Activated T-helper 1 cell treated with anti-CD3 and anti-CD28 coated beads, Interleukin-2, amount 50 U/mL, for 16 hours (primary cell): ENCODE measurements at places on chromosomes 16 and 17.

DNA sequence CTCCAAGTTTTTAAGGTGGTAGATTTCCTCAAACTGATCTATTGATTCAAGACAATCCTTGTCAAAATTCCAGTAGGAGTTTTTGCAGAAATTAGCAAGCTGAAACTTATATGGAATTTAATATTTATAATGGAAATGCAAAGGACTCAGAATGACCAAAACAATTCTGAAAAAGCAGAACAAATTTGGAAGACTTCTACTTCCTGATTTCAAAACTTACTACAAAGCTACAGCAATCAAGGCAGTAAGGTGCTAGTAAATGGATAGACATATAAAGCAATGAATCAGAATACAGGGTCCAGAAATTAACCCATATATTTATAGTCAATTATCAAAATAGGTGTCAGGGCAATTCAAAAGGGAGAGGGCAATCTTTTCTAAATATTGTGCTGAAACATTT lies 11.8 kb upstream of the IL21R start:
- no peak for DNase-seq

DNA sequence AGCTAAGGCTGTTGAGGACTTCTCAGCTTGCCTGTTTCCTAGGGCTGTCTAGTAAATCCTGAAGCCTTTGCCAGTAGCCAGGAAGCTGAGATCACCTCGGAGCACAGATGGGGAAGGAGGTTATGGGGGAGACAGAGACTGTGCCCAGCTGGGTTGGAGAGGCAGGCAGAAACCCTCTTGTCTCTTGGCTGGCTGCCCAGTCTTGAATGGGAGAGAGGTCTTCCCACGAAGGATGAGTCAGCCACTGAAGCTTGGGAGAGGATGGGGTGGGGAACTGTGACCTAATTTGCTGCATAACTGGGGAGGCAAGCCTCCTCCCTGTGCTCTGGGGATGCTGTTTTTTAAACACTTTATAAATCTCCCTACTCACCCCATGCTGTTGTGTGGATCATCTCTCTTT lies 69.8 kb downstream of the SHISA9 start:
- no peak for DNase-seq

- DNase-seq: no peak
Measured at GRCh38 chr17:57152967-57153528, 68.0 kb downstream of the AKAP1 start.

- DNase-seq: no peak
Measured at GRCh38 chr17:3865176-3865575, 19.1 kb upstream of the NCBP3 start.

GRCh38 chr16:81808933-81809480 lies 29.9 kb downstream of the PLCG2 start:
- no peak for DNase-seq

DNA sequence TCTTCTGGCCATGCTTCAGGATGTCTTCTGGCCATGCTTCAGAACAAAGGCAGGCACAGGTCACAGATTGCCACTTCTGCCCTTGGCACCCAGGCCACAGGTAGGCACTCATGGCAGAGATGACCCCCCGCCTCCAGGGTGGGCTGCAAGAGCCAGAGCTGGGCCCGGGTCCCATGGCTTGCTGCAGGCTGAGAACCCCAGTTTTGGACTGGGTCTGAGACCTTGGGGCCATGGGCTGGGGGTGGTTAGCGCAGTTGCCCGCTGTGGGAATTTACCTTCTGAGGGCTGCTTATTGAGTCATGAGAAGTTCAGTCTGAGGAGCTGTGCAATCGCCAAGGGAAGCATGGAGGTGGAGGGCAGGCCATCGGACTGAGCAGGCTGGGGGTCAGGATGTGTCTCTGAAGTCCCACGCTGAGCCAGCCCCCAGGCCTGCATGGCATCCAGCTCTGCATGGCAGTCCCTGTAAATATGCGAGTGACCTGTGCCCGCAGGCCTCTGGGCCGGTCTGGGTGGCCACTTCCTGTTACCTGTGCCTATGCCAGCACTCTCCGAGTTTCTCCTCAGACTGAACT lies 1.7 kb downstream of the ANKRD13B start:
- DNase-seq: no peak

DNA sequence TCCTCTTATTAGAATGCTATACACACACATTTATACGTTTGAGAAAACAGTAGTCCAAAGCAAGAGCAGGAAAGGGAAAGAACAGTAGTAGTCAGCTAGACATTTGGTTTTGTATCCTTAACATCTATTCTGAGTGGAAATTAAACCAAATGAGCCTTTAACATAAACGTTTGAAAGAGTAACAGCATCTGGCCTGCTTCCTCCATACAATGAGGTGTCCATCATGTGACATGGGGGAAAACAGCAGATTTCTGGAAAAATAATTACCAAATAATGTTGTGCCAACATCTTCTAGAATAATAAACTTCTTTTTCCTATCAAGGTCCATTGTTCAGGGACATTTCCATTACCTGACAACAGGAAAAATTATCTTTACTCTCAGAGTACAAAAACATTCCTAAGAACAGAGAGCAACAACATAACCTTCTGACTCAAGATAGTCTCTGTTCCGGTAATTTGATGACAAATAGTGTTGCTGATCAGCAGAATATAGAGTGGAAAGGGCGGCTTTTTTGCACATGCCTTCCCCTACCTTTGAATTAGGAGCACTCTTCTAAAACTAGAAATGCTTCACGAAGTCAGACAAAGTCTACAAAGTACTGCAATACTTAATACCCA lies 20.2 kb downstream of the CYTH1 start:
- DNase-seq: no peak

DNA sequence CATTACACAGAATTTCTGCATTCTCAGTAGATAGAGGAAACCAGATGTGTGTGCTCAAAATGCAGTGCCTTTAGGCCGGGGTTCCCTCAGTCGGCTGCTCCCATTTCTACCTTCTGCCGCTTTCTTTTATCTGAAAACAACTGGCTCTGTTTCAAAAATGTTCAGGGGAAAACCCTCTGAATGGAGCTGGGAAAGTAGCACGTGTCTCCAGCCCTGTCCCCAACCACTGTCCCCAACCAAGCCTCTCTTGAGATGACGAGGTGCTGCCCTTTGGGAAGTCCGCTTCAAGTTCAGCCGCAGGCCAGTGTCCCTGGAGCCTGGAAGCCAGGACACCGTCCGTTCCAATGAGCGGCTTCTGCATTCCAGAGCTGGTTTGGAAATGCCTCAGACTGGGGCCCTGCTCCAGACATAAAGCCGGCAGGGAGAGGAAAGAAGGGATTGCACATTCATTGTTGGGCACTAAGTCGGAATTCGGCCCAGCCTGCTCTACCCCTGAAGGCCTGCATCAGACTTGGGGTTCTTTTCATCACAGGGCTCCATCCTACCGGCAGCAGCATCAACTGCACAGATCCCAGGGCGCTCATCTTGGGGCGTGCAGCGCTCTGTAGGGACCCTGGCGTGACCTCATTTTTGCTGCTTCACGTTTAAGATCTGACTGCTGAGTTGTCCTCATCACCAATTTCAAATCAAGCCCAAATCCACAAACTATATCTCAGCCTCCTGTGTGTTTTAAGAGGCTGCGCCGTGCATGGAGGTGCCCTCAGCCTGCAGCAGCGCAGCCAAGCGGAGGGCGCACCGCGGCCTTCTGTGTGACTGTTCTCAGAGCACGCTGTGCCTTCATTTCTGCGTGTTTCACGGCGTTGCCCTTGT lies 111.3 kb downstream of the BANP start:
- no peak for DNase-seq

DNA sequence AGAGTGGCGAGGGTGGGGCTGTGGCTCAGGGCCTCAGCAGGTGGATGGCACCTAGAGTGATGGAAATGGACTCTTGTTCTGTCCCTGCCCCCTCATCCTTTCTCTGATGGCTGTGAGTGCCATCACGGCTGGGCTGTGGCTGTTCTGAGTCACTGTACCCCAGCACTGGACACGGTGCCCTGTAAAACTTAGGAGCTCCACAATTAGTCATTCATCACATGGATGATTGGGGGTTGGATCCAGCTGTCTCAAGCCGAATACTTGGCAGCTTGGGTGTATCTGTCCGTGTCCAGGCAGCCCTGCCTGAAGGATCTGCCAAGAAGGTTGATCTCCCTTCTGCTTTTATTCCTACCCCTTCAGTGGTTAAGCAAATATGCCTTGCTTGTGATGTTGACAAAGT lies 295.5 kb upstream of the EEF2KMT start:
- DNase-seq: no peak

GRCh38 chr17:28737770-28738679 lies 5.8 kb upstream of the TRAF4 start:
- no peak for DNase-seq

DNA sequence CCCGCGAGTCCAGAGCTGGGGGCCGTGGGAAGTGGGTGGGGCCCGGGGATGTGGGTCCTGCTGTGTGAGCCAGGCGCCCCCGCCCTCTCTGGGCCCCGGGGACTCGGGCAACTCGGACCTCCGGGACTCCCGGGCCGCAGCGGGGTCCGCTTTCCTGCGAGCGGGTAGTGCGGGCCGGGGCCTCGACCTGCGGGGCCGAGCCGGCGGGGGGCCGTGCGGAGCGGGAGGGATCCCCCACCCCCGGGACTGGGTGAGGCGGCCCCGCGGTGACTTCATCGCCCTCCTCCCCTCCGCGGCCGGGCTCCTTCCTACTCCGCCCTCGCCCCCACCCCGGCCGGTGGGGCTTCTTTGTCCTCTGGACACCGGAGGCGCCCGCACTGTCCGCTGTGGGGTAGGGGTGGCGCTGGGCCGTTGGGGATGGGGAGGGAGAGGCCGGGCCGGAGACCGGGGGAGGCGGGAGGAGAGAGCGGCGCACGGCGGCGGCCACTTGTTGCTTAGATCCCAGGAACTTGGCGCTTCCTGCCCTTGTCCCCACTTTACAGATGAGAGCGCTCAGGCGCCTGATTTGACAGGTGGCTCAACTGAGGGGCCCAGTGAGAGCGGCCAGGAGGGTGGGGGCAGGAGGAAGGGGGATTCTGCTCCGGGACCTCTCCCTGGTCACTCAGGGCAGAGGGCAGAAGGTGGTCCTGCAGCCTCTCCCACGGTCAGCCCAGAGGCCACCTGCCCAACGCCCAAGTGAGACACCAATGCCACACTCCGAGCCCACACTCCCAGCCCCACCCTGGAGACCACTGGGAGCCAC lies 874 bp downstream of the CMTM3 start:
- no peak for DNase-seq

GRCh38 chr17:19305761-19306159 lies 56.8 kb downstream of the B9D1 start:
- DNase-seq: no peak

GRCh38 chr17:38420518-38420917 lies 7.7 kb upstream of the ARHGAP23 start:
- DNase-seq: no peak

GRCh38 chr16:9847146-9847545 lies 335.1 kb downstream of the GRIN2A start:
- no peak for DNase-seq

GRCh38 chr16:19400711-19401110 lies 17.0 kb upstream of the TMC5 start:
- no peak for DNase-seq

DNA sequence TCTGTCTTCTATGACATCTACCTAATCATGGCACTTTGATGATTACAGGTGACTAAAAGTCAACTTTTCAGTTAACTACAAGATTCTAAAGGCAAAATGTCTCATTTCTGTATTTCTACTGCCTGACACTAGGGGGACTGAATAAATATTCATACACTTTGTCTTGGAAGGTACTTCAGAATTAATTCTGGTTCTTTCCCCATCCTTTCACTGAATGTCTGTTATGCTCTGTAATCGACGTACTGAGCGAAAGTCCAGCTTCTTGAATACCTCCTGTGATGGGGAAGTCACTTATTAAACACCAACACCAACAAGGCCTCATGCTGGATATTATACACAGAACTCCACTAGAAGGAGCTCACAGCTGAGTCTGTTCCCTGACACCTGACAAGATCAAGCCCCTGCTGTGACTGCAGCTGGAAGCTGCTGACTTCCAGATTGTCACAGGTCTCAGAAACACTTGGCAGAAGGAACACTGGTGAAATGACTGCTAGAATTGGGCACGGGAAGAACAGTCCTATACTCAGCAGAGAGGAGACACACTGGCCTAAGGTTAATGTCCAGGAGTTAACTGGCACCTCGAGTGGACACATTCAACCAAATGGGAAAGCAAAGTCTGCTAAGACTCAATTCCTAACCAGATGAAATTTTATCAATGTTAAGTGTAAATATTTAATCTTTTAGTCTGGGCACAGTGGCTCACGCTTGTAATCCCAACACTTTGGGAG lies 31.9 kb downstream of the CMC2 start:
- no peak for DNase-seq
